Sigmoid colon (tissue), 7 donors: ENCODE measurements at places on chromosomes 1 and 21.

DNA sequence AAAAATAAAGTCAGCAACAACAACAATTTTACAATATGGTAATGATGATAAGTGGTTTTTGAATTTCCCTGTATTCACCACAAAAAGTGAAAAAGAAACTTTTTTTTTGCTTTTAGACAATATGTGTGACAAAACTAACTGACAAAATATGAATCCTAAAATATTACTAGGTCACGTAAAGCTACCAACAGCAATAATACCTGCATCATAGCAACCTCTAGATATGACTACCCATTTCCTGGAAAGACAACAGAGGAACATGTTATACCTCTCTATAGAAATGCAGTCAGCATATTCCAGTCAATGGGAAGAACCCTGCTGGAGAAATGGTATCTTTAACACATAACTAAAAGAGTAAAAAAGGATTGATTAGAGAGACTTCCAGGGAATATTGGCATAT is 73.7 kb downstream of the PDE4B start:
- no peak for DNase-seq

- no peak for DNase-seq
These were observed 29.6 kb downstream of the TSNAX start for GRCh38 chr1:231557898-231558707.

DNA sequence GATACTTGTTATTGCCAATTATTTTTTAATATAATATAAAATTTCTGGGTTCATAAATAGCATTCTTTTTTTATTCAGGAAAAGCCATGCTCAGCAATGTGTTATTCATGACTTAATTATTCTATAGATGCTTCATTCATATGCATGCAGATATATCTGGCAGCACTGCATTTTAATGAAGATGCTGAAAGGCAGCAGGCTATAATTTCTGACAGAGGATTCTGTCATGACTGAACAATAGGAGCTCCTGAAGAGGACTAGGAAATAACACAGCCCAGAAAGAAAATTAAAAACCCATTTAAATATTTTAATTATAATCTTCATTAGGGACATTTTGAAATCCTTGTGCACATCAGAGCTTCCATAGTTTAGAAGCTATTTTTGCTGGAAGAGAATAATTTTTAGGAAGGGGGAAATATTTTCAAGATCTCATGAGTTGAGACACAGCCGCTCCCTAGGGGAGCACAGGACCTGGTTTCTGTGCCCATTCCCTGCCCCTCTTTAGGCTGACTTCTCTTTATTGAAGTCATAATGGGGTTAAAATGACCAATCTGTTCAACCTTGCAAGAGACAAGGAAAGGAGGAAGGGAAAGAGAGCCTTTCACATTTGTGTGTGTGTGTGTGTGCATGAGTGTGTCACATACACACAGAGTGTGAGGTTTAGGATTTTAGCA is 83.9 kb downstream of the RPE65 start:
- DNase-seq, result no peak

DNA sequence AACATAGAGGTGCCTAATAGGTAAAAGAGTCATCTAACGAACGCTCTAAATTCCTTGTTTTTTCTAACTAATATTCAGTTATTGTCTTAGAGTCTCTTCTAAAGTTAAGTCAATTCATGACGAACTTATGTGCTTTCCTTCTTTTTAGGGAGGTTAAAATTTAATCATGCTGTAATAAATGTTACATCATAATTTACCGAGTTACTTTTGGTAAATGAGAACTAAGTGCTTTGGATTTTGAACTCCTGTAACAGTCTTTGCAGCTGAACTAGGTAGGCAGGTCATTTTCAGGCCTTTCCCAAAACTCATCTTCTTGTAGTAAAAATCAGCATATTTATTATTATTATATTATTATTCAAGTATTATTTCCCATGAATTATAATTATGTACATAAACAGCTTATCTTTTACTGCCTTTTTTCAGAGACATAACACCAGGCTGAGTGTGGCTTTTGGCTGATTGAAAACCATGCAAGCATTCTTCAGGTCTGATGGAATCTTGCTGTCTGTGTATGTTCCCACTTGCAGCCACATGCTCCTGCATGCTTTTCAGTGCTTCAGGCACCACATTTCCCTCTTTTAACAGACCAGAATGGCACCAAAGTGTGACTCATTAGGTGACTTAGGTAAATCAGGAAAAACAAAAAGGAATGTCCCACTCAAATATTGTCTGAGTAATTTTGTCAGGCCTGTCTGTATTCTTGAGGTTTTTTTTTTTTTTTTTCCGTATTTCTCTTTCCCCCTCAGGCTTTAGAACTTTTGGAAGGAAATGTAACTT is 81.0 kb upstream of the CD55 start:
- DNase-seq, result no peak

DNA sequence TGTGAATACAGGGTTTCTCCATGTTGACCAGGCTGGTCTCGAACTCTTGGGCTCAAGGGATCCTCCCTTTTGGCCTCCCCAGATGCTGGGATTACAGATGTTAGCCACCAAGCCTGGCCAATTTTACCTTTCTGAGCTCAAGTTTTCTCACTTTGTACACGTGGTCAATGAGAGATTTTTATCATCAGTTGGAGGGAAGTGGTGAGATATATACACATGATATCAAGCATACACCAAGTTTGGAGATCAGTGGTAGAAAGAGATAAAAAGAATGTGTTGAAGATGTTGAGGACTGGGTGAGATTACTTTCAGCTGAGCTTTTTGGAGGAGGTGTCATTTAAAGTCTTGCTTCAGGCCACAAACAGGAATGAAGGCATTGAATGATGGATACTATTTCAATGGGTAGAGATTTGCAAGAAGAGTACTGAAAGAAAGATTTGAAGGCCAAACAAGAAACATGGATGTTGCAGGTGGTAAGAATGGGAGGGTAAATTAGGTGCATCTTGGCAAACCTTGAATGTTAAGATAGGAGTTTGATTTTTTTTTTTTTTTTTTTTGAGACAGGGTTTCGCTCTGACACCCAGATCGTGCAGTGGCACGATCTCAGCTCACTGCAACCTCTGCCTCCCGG is 3.0 kb upstream of the SESN2 start:
- DNase-seq, result no peak

DNA sequence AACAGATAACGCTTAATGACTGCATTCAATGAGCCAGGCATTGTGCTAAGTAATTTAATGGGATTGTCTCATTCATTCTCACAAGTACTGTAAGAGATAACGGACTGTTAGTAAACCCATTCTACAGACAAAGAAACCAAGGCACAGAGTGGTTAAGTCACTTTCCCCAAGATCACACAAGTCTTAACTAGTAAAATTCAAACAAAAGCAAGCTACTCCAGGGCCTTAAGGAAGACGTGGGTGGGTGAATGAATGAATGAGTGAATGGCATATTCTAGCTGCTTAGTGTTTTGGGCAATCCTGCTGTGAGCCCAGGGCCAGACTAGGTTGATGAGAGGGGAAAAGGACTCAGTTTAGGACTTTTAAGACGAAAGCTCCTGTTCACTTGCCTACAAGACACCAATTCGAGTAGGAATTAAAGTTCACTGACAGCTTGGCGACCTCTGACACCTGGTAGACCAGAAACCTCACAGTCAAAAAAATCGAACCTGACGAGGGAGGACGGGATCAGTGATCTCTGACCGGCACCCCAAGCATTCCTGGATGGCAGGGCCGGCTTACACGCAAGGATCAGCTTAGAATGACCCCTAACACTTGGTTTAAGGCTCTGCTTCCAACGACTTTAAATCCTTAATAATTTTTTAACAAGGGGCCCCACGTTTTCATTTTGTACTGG is 557 bp downstream of the EMC1 start:
- DNase-seq, result no peak

GRCh38 chr21:37696936-37697335 is 219.3 kb downstream of the KCNJ6 start:
- DNase-seq, result no peak
